ENCODE measurements at places on chromosomes 3 and 15. TPM values are rescaled to one million over a fixed set of nuclear protein-coding genes. Genes with fewer than 3 reads are reported as not detected.
A peak's percentile ranks its signal among the peaks of the same experiment; 100 is the strongest.

GRCh38 chr3:71304684-71305083 lies 278.8 kb downstream of the FOXP1 start:
- peak; percentile 72 for DNase-seq

GRCh38 chr15:52683580-52683979 lies 4.4 kb upstream of the ATOSA start:
- no peak for DNase-seq

- peak; percentile 65 for DNase-seq
Measured at GRCh38 chr15:75732809-75733451, 20.3 kb upstream of the CSPG4 start.

DNA sequence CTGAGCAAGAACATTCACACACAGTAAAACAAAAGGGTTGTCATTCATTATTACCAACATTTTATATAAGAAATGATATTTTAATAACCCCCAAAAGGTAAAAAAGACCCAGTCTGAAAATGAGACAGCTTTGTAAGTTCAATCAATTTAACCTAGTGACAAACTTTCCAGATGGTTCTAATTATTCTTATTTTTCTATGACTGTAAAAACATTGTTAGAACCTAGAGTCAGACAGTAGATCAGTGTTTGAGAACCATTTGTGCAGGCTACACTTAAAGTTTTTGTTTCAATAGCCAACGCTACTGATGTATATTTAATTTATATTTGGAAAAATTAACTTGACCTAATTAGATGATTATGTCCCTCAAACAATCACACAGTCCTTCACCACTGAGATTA lies 708.4 kb upstream of the CBLB start:
- DNase-seq = no peak

- no peak for DNase-seq
Measured at GRCh38 chr3:182904164-182904563, 76.2 kb downstream of the DCUN1D1 start.

- DNase-seq = no peak
Measured at GRCh38 chr3:172124271-172124670, 84.9 kb downstream of the FNDC3B start.

- DNase-seq = no peak
Measured at GRCh38 chr3:148128136-148128535, 569.6 kb upstream of the AGTR1 start.

DNA sequence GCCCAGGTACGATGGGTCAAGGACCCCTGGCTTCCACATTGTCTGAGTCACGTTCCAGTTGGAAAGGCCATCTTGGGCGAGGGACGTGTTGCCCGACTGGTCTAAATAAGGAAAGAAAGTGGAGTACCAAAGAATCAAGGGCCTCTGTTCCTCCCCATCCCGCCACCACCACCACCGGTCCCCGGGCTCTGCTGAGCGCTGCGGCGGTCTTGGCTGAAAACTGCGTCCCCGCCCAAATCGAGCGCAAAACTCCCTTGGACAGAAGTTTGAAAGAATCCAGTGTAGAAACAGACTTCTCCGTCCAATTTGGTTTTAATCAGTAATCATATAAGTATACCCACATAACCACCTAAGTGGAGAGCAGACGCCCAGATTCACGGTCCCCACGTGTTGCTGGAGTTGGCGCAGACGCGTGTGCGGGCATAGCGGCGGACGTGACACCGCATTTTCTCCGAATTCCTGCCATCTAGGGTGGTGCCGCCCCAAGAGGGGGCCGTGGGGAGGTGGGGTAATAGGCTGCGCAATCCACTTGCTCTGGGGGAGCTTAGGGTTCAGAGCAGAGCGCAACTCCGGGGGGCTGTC lies 243.8 kb upstream of the TOPAZ1 start:
- no peak for DNase-seq

GRCh38 chr15:85745023-85745422 lies 49.7 kb downstream of the KLHL25 start:
- DNase-seq = no peak

GRCh38 chr3:58151637-58152036 lies 59.1 kb downstream of the DNASE1L3 start:
- no peak for DNase-seq

- no peak for DNase-seq
Measured at GRCh38 chr3:196645897-196646665, 6.6 kb downstream of the NRROS start.

DNA sequence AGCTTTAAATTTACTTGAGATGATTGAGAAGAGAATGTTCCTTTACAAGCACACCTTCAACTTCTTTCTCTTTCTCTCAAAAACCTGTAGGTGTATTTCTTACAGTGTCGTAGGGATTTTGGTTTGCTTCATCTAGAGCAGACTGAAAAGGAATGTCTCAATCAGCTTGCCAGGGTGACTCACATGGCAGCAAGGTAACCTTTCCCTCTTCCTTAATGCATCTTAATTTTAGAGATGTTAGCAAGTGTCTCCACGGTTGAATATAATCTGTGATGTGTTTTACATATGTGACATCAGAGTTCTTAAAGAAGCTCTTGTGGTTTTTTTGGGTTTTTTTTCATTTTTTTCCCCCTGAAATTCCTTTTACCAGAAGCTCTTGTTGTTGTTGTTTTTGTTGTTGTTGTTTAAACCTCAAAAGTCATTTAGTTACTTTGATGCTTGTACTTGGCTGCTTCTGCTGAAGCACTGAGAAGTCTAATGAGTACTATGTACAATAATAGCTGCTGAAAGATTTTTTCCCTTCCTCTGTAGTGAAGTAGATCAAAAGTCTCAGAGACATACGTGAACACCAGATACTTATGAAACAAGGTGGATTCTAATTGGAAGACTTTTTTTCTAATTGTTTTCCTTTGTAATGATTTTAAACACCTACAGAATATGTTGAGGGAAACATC lies 83.1 kb downstream of the RETNLB start:
- no peak for DNase-seq

DNA sequence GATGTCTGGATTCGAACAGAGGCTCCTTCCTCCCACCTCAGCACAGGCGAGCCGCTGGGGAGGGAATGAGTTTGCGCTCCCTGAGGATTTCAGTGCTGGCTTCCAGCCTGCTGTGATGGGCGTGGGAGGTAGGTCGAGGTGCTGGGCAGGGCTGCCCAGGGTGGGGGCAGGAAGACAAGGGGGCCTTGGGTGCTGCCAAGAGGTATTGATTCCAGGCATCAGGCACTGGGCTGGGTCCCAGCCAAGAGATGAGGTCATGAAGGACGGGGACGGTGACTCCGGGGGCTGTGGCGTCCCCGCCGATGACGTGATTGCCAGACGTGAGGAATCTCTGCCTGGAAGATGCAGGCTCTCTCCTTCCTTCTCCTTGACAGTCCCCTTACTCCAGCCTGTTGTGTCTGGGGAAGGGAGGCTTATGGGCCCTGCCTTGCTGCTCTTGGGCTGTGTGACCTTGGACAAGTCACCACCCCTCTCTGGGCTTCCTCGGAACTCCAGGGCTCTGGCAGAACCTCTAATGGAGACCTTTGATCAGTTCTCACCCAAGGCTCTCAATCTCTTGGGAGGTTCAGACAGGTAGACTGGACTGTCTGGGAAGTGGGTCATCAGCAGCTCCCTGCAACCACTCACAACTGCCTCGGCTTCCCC lies 116.8 kb downstream of the FBLN2 start:
- DNase-seq = no peak

- no peak for DNase-seq
Measured at GRCh38 chr3:153855772-153856171, 265.4 kb upstream of the ARHGEF26 start.

DNA sequence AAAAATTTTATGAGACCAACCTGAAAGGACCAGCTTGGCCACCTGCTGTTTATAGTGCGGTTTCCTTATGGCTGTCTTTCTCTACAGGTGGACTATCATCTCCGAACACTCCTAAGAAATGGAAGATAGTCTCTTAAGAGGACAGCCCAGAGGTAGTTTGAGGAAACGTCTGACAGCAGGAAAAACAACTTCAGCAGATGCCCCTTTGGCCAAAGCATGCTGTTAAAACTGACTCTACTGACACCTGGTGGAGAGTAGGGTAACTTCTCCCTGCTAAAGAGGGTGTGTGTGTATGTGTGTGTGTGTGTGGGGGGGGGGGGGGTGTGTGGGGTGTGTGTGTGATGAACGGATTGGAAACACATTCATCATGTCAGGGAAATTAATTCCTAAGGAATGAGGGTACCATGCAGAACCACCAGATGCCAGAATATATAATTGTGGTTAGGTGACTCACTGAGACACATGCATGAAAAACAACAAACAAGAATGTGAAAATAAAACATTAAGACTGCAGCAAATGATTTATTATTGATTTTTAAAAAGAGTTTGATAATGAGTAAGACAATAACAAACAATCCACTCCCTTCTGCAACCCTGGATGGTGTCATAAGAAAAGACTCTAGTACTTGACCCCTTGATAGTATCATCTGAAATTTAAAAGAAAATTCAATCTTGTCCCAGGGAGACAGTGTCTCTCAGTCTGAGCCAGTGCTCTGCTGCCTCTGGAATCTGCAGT lies 256.5 kb downstream of the THRB start:
- peak; percentile 89 for DNase-seq

SPINK8 gene
- total RNA-seq = not detected

RLBP1 gene
- not detected for total RNA-seq

CNTN3 gene
- total RNA-seq = 3.6 TPM

CHRD gene
- total RNA-seq = under 0.01 TPM

PRTG gene
- 1.7 TPM for total RNA-seq
